ENCODE measurements at places on chromosomes 11 and 22.

DNA sequence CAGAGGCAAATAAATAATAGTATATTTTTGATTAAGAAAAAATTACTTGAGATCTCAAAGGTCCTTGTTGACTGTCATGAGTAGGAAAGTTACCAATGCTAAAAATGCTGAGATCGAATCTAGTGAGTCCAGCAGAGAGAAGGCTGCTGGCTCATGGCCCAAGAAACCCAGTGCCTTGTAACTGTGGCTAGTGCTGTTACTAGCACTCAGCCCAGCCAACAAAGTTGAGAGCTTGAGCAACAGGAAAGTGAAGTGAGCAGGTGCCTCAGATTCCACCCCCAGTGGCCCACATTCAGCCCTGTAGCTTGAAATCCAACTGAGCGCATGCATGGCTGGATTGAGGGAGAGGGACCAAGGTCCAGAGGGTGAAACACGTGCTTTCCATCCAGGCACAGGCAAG, 398.2 kb downstream of the SHANK2 start:
- DNase-seq, result no peak

DNA sequence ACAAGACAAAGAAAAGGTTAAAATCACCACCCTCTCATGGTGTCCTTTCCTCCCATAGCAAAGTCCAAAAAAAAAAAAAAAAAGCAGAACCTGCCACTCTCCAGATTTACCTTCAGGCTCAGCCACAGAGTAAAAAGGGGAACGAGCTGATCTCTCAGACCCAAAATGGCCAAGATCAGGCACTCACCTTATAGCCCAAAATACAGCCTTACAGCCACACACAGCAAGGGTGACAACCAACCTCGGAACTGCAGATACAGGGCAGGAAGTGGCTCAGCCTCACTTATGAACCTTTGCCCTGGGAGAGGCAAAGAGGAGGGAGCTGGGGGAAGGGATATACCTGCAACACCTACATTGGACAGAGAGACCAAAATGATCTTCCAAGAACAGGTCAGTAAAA, 4.5 kb downstream of the FHIP1B start:
- no peak for DNase-seq

GRCh38 chr11:17649261-17649660, 70.1 kb upstream of the MYOD1 start:
- DNase-seq, result no peak

DNA sequence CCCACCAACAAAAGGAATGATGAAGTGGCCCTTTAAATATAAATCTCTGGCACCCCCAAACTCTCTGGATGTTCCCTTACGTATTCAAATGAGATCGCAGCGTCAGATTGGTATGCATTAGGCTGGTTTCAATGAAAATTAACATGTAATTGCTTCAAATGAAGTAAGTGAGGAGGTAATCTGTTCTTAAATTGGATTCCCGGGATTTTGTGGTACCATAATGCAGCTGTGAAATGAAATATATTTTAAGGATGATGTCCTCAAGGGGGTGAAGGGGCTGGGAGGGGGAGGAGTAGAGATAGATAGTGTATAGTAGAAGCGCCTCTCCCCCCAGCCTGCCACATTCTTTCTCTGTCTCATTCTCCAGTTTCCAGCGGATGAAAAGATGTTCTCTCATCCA, 748.2 kb downstream of the NTM start:
- no peak for DNase-seq

DNA sequence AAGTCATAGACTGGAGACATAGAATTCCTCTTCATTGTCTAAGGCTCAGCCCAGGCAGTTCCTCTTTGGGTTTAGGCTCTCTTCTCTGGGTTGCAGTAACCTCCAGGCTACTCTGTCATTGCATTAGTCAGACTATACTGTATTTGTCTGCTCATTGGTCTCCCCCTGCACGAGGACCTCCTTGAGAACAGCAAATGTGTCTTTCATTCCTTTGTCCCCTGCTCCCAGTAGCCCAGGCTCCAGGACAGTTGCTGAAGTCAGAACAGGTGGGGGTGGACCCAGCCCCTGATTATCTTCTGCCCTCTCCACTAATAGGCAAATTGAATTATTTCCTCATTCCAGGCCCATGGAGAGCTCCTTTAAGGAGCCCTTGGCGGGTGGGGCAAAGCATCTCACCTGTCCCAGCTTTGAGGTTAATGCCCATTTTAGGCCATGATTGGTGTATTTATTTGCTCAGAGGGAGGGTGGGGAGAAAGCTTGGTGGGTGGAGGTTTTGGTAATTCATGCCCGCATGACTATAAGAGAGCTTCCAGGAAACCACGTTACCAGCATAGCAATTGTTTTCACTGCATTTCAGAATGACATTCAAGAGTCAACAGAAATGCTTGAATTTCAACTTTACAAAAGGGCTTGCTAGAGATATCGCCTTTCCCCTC, 40.9 kb downstream of the NAV2 start:
- DNase-seq, result no peak

DNA sequence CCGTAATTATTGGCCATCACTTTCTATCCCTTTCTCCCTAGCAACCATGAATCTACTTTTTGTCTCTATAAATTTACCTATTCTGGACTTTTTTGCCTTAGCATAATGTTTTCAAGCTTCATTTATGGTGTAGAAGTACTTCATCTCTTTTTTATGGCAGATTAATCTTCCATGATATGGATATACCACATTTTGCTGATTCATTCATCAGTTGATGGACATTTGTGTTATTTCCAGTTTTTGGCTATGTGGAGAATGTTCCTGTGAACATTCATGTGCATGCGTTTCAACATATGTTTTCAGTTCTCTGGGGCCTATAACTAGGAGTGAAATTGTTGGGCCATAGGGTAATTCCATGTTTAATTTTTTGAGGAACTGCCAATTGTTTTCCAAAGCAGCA, 12.8 kb downstream of the CAPN1 start:
- no peak for DNase-seq
